ENCODE measurements at places on chromosomes 12 and 14.

DNA sequence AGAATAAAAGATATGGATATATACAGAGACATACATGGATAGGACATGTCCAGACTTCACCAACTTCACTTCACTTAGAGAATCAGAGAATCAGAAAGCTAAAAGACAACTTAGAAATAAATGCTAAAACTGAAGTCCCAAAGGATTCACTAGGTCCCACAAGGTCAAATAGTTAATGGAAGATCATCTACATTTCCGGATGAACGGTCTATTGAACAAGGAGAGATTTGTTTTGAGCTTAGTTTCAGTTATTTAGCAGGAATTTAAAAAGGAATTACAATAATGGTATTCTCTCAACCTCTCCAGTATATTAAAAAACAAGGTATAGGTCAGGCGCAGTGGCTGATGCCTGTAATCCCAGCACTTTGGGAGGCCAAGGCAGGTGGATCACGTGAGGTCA is 187.0 kb downstream of the MED13L start:
- DNase-seq, result no peak

DNA sequence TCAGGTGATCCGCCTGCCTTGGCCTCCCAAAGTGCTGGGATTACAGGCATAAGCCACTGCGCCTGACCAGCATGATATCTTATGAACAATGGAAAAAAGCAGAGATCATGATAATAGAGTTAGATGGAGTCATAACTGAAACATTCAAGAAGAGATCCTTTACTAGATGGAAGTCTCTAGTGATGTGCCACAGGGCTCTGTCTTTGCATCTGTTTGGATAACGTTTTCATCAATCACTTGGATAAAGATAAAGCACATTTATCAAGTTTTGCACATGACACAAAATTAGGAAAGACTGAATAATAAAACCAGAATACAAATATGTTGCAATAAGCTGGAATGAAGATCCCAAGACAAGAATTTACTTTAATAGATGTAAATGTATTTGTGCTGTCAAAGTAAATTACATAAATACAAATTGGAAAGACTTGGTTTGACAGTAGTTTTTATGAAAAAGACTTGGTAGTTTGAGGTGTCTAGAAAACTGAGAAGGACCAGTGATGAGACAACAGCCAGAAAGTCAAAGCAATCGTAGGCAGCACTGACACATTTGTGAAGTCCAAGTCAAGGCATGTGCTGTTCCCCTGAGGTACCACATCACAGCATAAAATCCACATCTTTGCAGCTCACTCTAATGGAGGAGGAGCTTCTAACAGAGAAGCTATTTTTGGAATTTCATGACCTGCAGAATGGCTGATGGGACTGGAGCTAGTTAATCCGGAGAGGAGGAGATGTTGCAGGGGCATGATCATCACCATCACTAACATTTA is 28.5 kb downstream of the GPRC5A start:
- DNase-seq, result no peak

DNA sequence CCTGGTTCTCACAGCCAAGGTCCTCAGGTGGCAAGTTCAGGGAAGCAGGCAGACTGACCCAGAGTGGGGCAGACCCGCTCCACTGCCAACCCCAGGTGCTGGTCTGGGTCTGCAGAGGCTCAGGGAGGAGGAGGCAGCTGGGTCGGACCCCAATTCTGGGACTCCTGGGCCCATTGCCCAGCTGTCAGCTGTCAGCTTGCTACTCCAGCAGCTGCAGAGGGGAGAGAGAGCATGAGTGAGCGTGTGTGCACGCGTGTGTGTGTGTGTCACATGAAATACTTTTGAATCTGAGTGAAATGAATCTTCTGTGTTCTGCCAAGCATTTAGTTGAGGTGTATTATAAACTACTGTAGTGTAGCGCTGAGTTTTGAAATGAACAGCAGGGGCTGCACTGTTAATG is 30.8 kb downstream of the XRCC3 start:
- DNase-seq, result no peak

- DNase-seq, result no peak
These were observed 14.7 kb downstream of the SUSD6 start for GRCh38 chr14:69626132-69626500.

DNA sequence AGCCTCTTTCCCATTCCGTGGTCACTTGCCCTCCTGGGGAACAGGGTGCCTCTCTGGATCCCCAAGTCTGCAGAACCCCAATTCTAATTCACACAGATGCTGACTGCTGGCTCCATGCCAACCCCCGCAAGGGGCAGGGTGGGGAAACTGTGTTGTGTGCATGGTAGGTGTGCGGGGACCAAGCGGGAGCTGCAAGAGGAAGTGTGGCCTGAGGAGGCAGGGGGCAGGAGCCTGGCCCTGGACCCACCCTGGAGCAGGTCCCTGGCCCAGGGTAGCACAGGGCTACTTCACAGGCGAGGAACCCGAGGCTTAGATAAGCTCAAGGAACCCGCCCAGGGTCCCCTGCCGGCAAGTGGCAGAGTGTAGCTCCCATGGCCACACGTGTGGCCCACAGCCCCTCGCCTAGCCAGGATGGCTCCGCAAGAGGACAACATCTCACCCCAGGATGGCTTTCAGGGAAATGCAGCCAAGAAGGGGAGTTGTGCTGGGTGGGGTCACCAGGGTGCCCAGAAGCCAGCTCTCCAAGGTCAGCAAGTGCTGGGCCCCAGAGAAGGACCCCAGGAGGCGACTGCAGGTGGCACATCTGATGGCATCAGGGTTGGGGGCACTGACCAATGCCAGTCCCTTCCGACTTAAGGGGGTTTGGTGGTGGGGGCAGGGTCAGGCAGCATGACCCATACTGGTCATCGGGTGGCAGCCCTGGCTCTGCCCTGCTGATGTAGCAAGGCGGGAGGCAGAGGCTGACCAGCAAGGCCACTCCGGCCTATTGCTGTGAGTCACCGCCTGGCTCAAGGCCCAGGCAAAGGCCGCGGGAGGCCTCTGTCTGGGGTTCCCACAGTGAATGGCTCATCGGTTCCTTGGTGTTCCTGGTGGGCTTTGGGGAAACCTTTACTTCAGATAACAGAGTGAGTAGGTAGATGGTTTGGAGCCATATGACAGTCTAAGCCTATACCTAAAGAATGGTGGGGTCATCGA is 37.3 kb upstream of the EML1 start:
- DNase-seq, result no peak

GRCh38 chr14:101442451-101442850 is 118.8 kb upstream of the DIO3 start:
- peak; percentile 52 for DNase-seq

DNA sequence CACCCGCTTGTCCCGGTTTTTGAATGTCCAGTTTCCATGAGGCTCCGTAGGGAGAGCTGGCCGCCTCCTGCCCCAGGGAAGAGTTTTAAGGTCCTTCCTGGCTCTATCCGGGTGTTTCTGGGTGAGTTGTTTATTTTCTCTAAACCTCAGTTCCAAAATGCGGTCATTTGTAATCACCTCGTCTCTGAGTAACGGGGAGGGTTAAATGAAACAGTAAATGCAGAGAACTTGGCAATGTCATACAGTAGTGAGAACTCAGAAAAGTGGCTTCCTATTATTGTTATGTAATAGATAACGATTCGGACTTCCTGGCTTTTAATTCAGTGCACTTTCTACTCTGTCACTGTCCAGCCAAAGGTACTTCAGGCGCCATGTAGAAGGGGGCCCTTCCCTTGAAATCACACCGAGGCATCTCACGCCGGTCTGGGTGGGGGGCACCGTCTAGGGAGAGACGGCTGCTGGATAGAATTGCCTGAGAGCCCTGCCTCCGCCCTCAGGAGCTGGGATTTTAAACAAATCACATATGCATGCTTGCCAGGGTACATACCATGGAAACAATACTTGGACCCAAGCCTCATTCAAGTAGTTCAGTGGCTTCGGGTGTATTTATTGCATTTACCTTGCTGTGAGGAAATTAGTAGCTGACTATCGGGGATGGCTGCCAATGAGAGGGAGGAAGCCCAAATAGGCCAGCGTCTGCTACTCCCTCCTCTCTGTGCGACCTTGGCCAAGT is 26.4 kb downstream of the NOS1 start:
- DNase-seq, result no peak

GRCh38 chr14:34204774-34205173 is 253.9 kb upstream of the EGLN3 start:
- DNase-seq, result no peak

DNA sequence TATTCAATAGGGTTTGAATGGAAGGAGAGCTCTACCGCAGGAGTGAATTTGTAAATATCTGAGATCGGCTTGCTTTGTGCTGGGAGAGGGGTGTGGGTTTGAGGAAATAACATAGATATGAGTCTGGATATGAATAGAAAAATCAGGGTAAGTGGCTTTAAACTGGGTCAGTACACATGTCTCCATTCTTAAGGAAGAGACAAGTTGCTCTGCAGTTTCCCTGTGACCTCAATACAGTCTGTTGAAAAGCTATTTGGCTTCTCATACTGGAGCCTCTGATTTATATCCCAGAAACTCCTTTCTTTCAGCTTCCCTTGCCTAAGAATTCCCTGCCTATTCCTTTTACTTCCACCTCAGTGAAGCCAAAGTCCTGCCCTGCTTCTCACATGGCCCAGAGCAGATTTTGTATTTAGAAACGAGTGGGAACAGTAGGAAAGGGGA is 153.5 kb upstream of the ATF7IP start:
- no peak for DNase-seq

- no peak for DNase-seq
These were observed 16.0 kb downstream of the FNTB start for GRCh38 chr14:65002586-65003210.

DNA sequence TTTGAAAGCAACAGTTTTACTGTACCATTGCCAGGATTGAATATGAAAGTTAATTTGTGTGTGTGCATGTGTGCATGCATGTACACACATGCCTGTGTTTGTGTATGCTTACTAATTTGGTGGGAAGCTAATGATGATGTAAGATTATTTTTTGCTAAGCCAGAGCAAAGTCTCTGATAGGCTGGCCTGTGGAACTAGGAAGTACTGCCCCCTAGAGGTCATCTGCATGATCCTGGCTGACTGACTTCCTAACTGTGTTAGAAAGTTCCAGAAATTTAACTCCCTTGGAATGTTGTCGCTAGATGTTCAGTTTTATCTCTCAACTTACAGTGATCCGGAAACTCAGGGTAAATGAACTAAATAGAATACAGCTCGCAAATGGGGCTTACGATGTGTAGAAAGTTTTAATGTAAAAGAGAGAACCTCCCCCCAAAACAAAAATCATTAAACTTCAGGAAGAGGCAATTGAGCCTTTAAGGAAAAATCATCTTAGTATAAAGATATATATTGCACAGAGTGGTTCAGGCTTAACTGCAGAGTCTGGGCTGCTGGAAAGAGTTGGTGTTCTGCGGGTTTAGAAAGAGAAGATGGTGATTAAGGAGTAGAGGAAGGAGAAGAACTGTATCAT is 34.3 kb upstream of the SLC38A1 start:
- DNase-seq, result peak; percentile 8

DNA sequence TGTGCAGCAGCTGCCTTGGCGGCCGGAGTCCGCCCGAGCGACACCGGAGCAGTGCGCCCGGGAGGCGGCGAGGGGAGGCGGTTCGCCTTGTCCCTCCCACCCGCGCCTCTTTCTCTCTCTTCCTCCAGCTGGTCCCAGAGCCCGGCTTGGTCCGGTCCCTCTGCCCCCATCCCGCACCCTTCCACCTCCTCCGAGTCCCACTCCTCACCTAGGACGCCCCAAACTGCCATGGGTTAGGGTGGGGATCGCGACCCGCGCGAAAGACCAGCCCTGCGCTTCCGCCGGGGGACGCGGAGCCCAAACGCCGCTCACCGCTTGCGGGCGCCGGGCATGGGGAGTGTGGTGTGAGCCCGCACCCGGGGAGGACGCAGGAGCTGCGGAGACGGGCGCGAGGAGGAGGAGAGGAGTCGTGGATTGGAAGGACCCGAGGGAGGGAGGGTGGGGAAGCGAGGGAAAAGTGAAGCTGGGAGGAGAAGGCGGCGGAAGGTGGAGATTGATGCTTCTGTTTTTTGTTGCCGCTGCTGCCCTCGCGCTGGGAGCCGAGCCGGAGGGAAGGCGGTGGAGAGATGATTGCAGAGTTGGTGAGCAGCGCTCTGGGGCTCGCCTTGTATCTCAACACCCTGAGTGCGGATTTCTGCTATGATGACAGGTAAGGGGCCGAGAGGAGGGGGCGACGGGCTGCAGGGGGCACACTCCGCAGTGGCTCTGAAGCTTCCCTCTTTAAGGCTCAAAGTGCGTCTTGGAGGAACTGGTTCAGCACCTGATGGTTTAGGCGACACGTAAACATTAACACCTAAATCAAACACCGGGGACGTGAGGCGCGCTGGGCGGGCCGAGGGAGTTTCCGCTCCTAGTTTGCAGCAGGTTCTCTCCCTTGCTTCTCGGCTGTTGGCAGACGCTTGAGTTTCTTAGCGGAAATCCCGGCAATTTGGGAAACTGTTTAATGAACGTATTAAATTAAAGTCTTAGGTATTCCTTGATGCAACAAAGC is 610 bp downstream of the TMTC2 start:
- peak; percentile 46 for DNase-seq

GRCh38 chr14:30138567-30138966 is 210.9 kb upstream of the PRKD1 start:
- DNase-seq, result no peak

DNA sequence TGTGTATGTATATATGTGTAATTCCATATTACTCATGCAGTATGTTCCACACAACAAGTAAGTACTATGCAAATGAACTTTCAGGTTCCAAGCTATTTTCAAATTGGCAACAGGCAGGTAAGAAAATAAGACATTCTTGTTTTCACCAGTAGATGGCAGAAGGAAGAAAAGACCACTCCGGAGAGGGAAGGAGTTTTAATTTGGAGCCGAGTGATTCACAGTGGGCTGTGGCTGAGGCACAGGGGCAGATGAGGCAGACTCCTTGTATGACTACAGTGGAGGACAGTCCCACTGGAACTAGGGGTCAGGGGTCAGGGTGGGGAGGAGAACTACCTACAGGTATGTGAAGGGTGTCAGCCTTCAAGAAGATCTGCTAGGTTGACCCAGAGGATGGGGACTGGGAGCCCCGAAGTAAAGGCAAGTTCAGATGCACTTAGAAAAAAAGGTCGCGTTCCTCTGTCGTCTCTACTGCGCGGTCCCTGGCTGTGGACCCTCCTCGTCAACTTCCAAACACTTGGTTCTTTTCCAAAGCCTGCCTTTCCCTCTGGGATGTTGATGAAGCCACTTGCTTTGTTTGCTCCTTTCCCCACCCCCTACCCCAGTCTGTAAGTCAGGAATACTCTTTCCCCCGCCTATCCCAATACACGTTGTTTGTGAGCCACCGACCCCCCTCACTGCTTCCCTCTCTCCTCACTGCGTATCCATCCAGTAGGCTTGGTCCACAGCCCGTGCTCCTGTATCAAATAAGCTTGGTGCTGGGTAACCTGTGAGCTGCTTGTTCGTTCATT is 24.1 kb downstream of the DDX47 start:
- DNase-seq, result peak; percentile 50

- DNase-seq, result no peak
These were observed 19.9 kb downstream of the CDKN1B start for GRCh38 chr12:12736759-12737676.

GRCh38 chr12:59386236-59386635 is 209.6 kb upstream of the SLC16A7 start:
- no peak for DNase-seq

DNA sequence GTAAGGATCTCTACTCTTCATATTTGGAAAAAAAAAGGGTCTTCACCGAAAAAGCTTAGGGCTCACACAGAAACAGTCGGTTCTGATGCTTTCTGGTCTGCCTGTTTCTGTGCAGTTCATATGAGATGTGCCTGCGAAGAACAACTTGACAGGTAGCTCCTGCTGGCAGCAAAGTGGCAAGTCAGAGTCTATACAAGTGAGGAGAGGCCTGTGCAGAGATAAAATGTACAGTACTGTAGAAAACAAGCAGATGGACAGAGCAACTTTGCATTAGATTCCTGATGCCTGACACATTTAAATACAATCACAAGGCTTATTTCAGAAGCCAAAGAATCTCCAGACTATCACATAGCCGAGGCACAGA is 936.0 kb downstream of the DIO2 start:
- no peak for DNase-seq

All from activated T-cell treated with anti-CD3 and anti-CD28 coated beads for 48 hours (primary cell).